Pons (tissue), 1 donor: ENCODE measurements at places on chromosomes 3 and 15.
A peak's percentile ranks its signal among the peaks of the same experiment; 100 is the strongest.

- no peak for DNase-seq
These were observed 190.2 kb downstream of the SCAPER start for GRCh38 chr15:76714950-76715349.

GRCh38 chr3:184333190-184333589 is 4.2 kb upstream of the FAM131A start:
- no peak for DNase-seq

- no peak for DNase-seq
These were observed 33.4 kb downstream of the CLDN1 start for GRCh38 chr3:190288836-190289235.

- DNase-seq, result no peak
These were observed 20.4 kb downstream of the TMOD2 start for GRCh38 chr15:51771773-51772172.

- peak; percentile 54 for DNase-seq
These were observed 101.5 kb downstream of the FBLN2 start for GRCh38 chr3:13650210-13651056.

DNA sequence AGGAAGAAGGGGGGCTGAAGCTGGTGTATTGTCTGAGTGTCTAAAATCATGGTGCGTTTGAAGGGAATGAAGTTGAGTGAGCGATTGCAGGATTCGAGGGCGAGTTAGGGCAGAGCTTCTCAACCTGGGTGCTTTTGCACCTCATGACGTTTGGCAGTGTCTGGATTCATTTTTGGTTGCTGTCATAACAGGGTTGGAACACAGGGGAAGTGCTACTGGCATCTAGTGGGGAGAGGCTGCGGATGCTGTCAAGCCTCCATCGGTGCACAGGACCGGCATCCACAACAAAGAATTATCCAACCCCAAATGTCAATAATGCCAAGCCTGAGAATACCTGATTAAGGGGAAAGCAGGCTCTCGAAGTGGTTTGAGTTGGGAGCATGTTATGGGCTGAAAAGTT is 120.0 kb downstream of the SLCO3A1 start:
- no peak for DNase-seq

DNA sequence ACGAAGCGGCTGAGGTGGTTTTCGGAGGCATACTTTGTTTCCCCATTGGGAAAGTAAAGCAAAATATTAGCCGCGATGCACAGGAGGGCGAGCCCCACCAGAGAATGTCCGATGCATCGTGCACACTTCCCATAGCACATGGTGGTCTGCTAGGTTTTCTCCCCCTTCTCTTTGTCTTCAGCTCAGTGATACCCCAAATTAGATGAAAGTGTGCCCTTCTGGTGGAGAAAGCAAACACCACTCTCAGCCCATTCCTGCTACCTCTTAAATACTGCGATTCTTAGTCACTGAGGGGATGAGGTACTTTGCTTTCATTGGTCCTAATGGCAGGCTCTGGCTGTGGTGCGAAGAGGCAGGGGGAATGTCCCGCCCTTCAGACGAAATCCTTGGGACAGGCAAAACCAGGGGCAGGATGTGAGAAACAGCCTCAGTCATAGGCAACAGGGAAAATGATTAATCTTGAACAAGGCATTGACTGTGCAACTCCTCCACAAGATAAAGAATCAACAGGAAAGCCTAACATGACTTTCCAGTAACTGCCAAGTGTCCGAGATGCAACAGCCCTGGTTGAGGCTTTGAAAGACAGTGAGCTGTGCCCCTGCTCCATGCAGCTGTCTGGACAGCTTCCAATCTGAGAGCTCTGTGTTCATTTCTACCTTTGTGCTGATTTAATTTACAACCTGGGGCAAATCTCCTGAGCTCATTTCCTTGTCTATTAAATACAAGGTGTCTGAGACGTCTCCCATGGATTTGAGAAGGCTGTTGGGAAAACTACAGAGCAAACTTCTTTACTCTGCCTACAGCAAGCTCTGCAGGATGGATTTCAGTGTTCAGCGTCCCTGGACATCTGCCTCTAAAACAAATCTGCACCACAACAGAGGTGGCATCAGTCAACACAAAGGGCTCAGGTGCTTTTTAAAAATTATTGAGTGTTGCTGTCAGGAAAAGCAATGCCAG is at the start of gene TM4SF1:
Gene TM4SF1 (minus strand): TSS at position 242 of the 957 bp plus-strand sequence. CDS start 102 bp downstream, at position 140.
- no peak for DNase-seq

GRCh38 chr15:81475471-81475870 is 101.5 kb upstream of the TMC3 start:
- no peak for DNase-seq

GRCh38 chr3:130906374-130906995 is 12.6 kb downstream of the ATP2C1 start:
- no peak for DNase-seq

DNA sequence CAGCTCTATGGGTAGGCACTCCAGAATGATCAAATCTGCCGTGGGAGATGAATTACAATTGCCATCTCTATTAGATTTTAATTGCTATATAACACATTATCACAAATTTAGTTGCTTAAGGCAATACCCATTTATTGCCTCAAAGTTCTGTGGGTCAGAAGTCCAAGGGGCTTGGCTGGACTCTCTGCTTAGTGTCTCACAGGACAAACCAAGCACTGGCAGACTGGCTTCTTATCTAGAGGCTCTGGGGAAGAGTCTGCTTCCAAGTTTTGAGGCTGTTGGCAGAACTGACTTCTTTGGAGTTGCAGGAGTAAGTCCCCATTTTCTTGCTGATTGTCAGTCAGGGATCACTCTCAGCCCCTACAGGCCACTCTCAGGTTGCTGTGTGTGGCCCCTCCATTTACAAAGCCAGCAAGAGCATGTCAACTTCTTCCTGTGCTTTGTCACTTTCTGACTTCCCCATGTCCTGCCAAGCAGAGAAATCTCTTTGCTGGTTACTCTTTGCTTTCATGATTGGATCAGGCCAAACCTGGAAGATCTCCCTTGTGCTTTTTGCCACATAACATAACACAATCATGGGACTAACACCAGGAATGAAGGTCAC is 93.5 kb upstream of the PRICKLE2 start:
- no peak for DNase-seq

GRCh38 chr15:77384589-77385359 is 35.1 kb downstream of the PEAK1 start:
- DNase-seq, result no peak

- DNase-seq, result no peak
These were observed 125.8 kb upstream of the TMEM108 start for GRCh38 chr3:132912416-132912753.

DNA sequence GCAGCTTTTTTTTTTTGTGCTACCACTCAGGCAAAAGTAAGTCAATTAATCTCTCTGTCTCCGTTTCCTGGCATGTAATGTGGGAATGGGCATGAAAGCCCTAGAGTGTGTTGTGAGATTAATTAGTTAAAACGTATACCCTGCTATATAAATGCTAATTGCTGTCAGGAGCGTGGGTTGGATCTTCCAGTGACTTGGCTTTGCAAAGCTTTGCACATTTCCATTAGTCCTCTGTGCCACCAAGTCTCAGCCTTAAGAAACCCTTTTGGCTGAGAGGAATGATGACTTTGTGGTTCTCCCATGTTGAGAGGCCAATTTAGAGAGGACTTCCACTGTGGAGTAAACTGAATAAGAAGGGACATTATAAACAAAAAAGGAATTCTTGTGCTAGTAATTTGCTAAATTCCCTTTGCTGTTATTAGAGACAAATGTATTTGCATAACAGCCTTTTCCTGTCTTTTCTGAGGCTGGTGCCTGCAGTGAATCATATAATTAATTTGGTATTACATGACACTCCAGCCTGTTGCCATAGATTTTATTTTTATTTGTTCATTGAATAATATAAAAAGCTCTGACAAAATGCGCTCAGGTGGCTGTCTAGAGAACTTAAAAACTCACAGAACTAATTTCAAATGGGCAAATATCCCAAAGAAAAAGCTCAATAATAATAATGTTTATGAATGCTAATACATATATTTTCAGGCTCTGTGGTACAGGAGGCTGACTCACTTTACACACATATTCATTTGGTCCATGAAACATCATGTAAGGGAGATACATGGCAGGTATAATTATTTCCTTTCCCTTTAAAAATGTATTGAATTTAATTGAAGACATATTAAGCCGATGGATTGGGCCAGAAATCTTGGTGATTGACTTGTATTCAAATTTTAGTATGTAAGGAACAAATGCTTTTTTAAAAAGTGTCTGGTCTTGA is 82.7 kb downstream of the IL1RAP start:
- no peak for DNase-seq

GRCh38 chr15:58966698-58967097 is 20.8 kb upstream of the RNF111 start:
- DNase-seq, result no peak

DNA sequence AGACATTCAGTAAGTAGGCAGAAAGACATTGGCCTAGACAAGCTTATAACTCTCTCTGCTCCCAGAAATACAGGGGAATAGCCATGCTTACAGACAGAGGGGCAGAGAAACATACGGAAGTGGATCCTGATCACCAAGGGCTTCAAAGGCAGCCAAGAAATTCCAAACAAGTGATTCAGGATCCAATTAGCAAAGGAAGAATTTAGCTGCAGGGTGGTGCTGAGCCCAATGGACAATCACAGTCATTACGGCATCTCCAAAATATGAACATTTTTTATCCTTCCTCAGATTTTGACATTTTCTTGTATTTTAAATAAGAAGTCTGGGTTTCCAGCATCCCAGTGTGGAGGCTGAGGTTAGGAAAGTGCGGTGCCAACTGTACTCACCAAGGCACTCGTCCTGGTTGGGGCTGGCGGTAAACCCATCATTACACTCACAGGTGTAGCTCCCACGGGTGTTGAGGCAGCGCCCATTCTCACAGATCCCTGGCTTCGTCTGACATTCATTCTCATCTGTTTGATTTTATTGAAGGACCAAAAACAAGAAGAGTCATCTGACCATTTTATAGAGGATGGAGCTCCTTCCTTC is 96.8 kb downstream of the DUT start:
- no peak for DNase-seq

DNA sequence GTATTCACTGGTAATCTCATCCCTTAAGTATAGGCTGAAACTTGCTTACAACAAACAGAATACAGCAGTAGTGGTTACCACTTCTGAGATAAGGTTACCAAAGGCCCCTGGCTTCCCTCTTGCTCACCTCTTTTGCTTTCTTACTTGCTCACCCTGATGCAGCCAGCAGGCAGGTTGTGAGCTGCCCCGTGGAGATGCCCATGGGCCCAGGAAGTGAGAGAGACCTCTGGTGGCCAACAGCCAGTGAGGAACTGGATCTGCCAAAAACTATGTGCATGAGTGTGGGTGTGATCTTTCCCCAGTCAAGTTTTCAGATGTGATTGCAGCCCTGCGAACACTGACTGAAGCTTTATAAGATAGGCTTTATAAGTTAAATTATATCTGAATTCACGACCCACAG is 48.7 kb downstream of the NMNAT3 start:
- no peak for DNase-seq

GRCh38 chr3:80889535-80889934 is 871.9 kb downstream of the GBE1 start:
- DNase-seq, result no peak

GRCh38 chr15:34754674-34755418 is at the start of gene GJD2:
Gene GJD2, minus strand, starts transcription at chr15:34754998. Its CDS starts 510 bp downstream, at chr15:34754488.
- no peak for DNase-seq

GRCh38 chr3:188842639-188843038 is 329.1 kb upstream of the TPRG1 start:
- no peak for DNase-seq

DNA sequence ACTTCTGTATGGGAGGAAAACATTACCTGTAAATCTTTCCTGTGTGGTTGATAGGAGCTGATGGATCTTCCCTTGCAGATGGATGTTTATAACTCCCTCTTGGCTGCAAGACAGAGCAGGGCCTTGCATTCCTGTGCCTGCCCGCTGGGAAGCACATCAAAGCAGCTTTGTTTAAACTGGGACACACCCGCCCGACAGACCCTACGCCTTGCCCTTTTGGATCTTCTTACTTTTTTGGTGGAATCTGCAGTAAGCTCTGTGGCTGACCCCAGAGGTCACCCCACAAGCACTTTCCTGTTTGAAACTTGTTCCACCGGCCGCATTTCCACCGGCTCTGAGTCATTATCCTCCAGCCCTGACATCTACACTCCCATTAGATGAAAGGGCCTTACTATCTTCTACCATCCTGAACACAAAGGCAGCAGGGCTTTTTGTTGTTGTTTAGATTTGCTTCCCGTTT is 244.1 kb upstream of the STT3B start:
- DNase-seq, result peak; percentile 37

GRCh38 chr3:55085231-55085630 is 157.4 kb upstream of the LRTM1 start:
- DNase-seq, result no peak

DNA sequence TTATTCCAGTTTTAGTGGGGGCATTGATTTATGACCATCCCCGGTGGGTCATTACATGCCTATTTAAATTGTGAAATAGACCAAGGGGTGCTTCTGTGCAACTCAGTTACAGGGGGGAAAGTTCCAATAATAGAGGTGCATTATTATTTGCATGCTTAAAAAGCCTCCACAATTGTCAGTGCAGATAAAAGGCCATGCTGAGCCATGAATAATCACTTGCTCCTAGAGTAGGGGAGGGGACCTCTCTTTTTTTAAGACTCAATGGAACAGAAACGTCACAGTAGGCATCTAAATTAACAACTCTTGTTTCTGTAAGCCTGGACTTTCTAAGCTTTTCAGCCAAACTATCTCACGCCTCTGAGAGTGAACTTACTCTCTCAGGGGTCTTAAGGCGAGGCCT is 66.5 kb upstream of the CMTM7 start:
- DNase-seq, result no peak

- DNase-seq, result no peak
These were observed 332.0 kb downstream of the FHIT start for GRCh38 chr3:60919296-60919695.

DNA sequence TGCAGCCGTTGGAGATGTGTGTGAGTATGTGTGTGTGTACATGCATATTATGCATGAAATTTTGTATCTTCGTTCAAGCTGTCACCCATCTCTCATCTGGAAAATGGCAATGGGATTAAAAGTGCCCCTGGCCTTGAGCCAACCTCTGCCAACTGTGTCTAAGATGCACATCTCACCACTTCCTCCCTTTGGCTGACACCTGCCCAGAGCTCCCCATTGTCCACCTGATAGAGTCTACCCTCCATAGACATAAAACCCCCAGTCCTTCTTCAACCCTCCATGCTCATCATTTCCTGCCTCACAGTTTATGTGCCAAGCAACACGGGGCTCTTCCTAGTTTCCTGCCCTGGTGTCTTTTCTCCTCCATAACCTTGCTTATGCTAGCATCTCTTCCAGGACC is 187.5 kb upstream of the HES1 start:
- DNase-seq, result no peak

GRCh38 chr3:127525373-127525772 is 65.2 kb downstream of the TPRA1 start:
- DNase-seq, result no peak

DNA sequence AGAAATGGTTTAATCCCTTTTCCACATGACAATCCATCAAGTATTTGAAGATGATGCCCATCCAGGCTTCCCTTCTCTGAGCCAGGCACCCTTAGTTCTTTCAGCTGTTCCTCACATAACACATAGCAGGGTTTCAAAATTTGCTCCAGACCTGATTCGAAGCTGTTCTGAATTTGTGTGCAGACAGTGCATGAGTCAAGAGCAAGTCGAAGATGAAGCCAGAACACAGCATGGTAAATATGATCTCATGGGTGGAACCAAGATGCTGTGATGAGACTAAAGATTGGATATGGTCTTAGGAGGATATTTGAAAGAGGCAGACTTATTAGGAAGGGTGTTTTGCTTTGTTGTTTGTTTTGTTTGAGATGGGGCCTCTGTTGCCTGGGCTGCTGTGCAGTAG is 32.6 kb upstream of the PDE8A start:
- peak; percentile 24 for DNase-seq
